ENCODE measurements at places on chromosomes 13 and 19.

GRCh38 chr13:99075268-99076191, 97.7 kb upstream of the DOCK9 start:
- no peak for DNase-seq

DNA sequence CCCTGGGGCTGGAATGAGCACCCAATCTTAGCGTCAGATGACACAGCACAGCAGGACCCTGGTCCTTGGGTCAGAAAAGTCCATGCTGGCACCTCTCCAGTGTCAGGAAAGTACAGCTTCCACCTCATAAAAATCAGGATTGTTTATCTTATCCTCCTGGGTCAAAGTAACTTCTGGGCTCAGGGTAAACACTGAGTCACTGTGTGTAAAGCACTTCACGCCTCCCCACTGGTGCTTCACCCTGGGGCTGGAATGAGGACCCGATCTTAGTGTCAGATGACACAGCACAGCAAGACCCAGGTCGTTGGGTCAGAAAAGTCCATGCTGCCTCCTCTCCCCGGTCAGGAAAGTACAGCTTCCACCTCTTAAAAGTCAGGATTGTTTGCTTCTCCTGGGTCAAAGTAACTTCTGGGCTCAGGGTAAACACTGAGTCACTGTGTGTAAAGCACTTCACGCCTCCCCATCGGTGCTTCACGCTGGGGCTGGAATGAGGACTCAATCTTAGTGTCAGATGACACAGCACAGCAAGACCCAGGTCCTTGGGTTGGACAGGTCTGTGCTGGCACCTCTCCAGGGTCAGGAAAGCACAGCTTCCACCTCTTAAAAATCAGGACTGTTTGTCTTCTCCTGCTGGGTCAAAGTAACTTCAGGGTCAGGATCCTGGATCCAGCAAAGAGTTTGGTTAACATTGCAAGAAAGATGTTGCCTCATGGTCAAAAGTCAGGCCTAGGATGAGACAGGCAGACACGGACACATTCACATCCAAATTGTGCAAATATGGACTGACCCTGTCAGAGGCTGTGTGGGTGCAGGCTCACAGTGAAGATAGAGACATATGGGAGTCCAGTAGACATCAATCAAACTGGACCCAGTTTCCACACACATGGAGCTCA, 39.2 kb upstream of the CYP2A7 start:
- DNase-seq: no peak

- no peak for DNase-seq
Observed at GRCh38 chr13:35448465-35448864, 28.0 kb downstream of the MAB21L1 start.

- no peak for DNase-seq
Observed at GRCh38 chr19:12694641-12695040, 1.8 kb downstream of the FBXW9 start.
